Sigmoid colon (tissue), 7 donors: ENCODE measurements at places on chromosomes 16 and 17. TPM values are rescaled to one million over a fixed set of nuclear protein-coding genes. Genes with fewer than 3 reads are reported as not detected.

USH1G gene
- not detected for polyA plus RNA-seq

OR4D1 gene
- 0.07 TPM for polyA plus RNA-seq

LAT gene
- 2.4 TPM for polyA plus RNA-seq

PRSS22 gene
- 20.8 TPM for polyA plus RNA-seq

KRT17 gene
- polyA plus RNA-seq: not detected

TMC8 gene
- 1.8 TPM for polyA plus RNA-seq

MEIOC gene
- polyA plus RNA-seq: not detected

TEX14 gene
- not detected for polyA plus RNA-seq

EPN3 gene
- 29.5 TPM for polyA plus RNA-seq

CRLF3 gene
- polyA plus RNA-seq: 12.9 TPM

UMOD gene
- not detected for polyA plus RNA-seq

PPP1R27 gene
- not detected for polyA plus RNA-seq

PRR35 gene
- not detected for polyA plus RNA-seq

CMTM4 gene
- 40.2 TPM for polyA plus RNA-seq

CAPNS2 gene
- polyA plus RNA-seq: 0.07 TPM

TRPV3 gene
- 3.1 TPM for polyA plus RNA-seq

DRC3 gene
- 0.83 TPM for polyA plus RNA-seq

ZG16 gene
- polyA plus RNA-seq: 770 TPM

SPN gene
- 0.60 TPM for polyA plus RNA-seq

P2RX1 gene
- polyA plus RNA-seq: 0.46 TPM

EMP2 gene
- 49.5 TPM for polyA plus RNA-seq

GOT2 gene
- 84.6 TPM for polyA plus RNA-seq

SLFN14 gene
- not detected for polyA plus RNA-seq

TAC4 gene
- polyA plus RNA-seq: not detected

TEKT5 gene
- polyA plus RNA-seq: not detected

CCR7 gene
- polyA plus RNA-seq: not detected

SULT1A1 gene
- polyA plus RNA-seq: 276 TPM

KLHL10 gene
- 0.04 TPM for polyA plus RNA-seq

PLA2G15 gene
- 4.2 TPM for polyA plus RNA-seq

CASKIN2 gene
- polyA plus RNA-seq: 4.8 TPM

SLC2A4 gene
- polyA plus RNA-seq: 0.60 TPM

ADAP2 gene
- polyA plus RNA-seq: 15.0 TPM

MYLK3 gene
- polyA plus RNA-seq: under 0.01 TPM

ANKRD13B gene
- 5.2 TPM for polyA plus RNA-seq

PRDM7 gene
- polyA plus RNA-seq: not detected
